Aorta (tissue), 5 donors: ENCODE measurements at places on chromosomes 4 and X.
A peak's percentile ranks its signal among the peaks of the same experiment; 100 is the strongest.

DNA sequence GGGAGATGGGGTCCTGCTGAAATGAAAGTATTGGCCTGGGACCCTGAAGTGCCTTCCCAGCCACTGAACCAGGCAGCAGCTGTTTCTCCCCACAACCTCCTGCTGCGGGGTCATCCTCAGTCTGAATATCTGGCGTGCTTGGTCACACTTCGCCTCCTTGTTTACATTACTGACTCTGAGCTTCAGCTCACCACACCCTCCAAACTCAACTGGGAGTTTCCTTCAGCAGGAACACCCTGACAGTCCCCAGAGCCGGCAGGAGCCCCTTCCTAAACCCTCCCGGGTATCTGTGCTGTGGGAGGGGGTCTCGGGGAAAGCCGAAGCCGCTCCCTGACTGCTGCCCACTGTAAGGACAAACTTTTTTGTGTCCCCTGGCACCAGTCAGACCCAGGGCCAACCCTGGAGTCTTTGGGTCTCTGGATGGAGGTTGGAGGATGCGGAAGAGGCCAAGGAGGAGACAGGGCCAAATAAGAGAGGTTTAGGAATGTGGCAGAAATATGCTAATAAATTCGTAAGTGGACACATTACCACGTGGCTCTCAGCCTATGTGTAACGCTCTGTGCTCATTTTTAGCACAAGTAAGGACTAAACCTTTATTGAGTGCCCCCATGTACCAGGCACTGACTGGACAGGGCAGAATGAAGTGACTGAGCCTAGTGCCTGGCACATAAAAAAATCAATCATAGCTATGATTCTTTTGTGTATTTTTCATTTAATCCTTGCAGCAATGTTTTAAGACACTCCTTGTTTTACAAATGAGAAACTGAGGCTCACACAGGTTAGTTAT is 20.7 kb downstream of the FHDC1 start:
- DNase-seq, result no peak

DNA sequence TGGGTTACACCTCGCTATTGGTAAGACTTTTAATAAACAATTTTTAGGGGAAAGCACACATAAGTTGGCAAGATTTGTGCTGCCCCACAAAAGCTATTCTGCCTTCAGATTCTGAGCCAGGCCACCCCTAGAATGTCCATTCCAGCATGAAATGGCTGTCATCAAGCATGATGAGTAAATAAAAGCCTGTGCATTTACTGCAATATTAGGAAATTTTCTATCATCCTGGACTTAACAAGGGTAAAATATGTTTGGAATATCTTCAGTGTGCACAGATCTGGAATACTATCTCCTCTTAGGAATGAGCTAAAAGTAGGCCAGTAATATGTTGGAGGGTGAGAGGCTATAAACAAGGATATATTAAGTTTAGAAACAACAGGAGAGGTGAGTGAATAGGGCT is 510.9 kb downstream of the ANKRD50 start:
- DNase-seq, result no peak

DNA sequence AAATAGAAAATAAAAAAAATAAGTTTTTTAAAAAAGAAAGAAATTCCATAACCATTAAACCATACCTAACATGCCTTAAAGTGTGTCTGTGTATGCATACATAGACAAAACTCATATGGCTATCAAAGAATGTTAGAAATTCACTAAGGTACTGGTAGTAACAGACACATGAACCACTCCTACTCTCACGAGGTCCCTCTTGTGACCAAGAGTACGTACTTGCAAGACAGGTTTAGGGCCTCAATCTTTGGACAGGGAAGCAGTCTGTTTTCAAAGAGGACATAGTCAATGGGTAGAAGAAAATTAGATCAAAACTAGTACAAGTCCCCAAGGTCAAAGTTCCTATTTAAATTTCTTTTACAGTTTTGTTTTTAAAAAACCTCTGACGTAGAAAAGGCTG is 117.3 kb downstream of the CHM start:
- DNase-seq, result no peak

- DNase-seq, result peak; percentile 74
These were observed 977 bp downstream of the MAGEE1 start for GRCh38 chrX:76428243-76429130.

DNA sequence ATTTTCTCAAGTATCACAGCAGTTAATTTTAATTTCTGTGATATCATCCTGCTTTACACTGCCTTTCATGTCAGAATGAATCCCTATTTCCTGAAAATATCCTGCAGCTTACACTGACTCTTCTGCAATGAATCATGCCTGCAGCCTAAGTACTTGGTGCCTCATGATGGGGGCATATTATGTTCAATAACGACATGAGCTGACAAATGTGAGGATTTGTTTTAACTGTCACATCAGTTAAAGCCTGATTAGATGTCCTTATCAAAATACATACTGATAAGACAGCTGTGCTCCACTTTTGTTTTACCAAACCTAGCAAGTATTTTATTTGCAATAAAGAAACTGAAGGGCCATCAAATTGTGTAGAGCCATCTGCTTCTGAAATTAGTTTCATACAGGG is 359.9 kb upstream of the AGA start:
- no peak for DNase-seq

DNA sequence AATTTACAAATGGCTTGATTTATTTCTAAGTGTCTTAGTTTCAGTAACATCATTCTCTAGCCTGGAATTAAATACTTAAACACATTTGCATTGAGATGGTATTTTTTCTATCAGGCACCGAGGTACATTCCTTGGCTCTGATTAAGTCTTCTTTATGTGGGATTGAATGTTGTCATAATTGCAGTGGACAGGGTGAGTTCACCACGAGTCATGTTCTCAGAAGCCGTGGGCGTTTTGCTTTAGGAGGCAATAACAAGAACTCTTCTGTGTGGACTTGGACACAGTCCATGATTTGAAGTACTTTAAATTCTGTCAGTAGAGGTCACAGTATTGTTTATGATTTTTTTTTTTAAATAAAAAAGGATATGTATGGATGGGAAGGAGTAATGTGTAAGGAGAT is 57.1 kb upstream of the EFHC2 start:
- no peak for DNase-seq

DNA sequence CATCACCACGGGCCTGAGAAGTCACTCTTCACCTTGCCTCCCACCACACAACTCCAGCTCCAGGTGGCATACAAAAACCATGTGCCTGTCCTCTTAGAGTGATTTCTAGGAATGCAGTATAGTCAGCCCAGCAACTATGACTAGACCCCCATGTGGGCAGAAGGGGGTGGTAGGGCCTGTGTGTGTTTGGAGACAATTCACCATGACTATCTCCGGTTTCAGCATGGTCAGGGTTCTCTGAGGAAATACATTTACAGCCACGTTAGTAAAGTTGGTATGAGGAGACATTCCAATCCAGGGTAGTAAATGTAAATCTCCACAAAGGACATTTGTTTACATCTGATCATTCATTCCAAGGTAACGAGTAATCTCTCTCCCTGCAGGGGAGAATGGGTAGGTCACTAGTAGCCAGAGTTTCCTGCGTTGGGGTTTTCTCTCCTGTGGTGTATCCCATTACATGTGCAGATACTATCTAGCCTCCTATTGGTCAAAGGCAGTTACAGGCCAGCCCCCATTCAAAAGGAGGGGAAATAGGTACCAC is 4.2 kb upstream of the MTMR1 start:
- no peak for DNase-seq

GRCh38 chrX:78384486-78384885 is 57.1 kb upstream of the CYSLTR1 start:
- no peak for DNase-seq

DNA sequence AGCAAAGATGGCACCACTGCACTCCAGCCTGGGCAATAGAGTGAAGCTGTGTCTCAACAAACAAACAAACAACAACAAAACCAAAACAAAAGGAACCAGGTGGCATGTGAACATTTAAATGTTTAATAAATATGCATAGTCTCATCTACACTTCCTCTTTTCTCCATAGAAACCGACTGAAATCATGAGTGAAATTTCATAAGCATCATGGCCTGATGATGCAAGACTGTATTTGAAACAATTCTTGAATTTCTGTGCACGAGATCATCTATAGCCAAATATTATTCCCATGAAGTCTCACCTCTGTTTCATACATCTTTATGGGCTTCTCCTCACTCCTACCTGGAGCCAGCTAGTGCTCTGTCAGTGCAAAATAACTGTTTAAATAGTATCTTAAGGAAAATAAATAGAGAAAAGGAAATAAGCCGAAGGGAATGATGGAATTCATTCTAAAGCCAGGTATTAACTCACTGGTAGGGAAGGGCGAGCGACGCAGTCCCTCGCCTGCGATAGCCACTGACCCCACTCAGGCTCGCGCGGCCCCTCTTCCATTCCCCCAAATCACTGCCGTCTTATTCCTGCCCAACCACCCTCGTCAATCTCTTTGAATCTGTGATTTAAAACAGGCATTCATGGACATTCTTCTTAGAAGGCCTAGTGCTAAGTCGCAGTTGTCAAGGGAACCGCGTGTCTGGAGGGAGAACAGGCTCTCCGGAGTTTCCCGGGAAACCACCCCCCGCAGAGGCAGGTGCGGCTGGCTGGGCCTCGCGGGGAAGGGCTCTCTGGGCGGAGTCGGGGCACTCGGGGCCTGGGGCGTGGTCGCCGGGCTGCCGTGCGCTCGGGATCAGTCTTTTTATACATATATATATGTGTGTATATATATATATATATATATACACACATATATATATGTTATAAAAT is 52.4 kb upstream of the TRIM2 start:
- DNase-seq, result peak; percentile 80

GRCh38 chr4:8201321-8201781 is 2.3 kb downstream of the SH3TC1 start:
- no peak for DNase-seq

- no peak for DNase-seq
These were observed 24.7 kb downstream of the KCNE5 start for GRCh38 chrX:109600237-109600651.

- DNase-seq, result peak; percentile 46
These were observed 12.6 kb downstream of the TENT5D start for GRCh38 chrX:80432863-80433262.

DNA sequence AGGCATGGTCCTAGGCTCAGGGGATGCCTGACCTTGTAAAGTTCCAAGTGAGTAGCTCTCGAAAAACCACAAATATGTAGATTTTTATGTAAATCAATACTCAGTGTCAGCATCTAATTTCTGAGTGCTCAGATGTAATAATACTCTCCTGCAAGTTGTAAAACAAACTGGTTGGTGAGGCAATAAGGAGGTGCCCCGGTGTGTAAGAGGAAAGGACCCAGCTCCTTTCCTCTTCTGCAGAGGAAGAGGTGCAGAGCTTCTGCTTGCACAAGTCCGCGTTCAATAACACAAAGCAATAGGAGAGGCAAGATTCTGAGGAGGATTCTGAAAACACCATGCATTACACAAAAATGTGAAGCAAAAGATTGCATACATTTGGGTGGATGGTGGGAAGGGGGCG is 43.6 kb upstream of the ENPP6 start:
- DNase-seq, result no peak

GRCh38 chr4:174189392-174190015 is 94.0 kb downstream of the FBXO8 start:
- no peak for DNase-seq

DNA sequence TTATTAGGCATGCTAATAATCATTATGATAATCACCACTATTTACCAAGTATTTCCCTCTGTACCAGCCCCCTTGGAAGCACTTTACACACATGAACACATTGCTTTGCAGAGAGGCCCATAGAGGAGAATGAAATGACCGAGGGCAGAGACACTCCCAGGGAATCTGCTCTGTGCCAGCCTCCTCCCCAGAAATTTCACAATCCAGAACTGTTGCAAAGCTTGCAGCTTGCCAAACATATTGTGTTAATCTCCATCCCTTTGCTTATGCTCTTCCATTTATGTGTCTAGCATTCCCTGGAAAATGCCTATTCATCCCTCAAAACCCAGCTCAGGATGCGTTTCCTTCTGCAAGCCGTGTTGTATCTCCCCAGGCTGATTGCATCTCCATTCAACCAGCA is 37.8 kb downstream of the CYTL1 start:
- DNase-seq, result no peak

- peak; percentile 73 for DNase-seq
These were observed 1.5 kb downstream of the LRPAP1 start for GRCh38 chr4:3530663-3531254.

GRCh38 chr4:7121174-7121573 is 53.3 kb upstream of the GRPEL1 start:
- DNase-seq, result peak; percentile 68

DNA sequence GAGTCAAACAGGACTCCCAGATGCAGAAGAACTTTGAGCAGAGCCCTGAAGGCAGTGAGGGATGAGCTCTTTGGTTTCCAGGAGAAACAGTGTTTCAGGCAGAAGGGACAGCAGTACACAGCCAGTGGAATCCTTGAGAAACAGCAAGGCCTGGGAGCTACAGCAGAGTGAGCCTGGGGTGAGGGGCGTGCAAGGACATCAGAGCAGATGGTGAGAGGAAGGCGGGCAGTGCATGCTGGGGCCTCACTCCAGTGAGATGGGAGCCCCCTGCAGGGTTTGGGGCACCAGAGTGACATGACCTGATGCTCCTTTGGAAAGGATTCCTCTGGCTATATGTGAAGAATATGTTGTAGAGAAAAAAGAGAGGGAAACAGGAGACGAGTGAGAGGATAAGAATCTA is 98.1 kb upstream of the EGFL6 start:
- no peak for DNase-seq

- DNase-seq, result no peak
These were observed 41.9 kb downstream of the PLS3 start for GRCh38 chrX:115602729-115603389.

DNA sequence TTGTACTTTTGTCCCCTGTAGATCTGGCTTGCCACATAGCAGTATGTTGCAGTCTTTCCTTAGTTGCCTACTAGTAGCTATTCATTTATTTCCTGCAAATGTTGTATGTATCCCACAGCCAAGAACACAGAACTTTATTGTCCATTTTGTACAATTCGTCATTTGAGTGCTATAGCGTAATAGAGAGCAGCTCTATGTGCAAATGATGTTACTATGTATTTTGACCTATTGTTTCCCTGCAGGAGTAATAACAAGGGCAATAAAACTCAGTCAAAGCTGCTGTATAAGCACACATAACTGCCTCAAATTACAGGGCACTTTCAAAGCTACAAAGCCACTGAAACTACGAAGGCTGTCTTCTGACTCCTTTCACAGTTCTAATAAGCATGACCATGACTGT is 48.1 kb downstream of the NRK start:
- no peak for DNase-seq

- DNase-seq, result no peak
These were observed 406.1 kb downstream of the IQCM start for GRCh38 chr4:149409555-149409962.

- no peak for DNase-seq
These were observed 12.6 kb upstream of the IL13RA2 start for GRCh38 chrX:115029869-115030570.

GRCh38 chr4:107509615-107510014 is 210.4 kb downstream of the PAPSS1 start:
- DNase-seq, result no peak

- DNase-seq, result no peak
These were observed 68.5 kb downstream of the NDNF start for GRCh38 chr4:121003863-121004262.

DNA sequence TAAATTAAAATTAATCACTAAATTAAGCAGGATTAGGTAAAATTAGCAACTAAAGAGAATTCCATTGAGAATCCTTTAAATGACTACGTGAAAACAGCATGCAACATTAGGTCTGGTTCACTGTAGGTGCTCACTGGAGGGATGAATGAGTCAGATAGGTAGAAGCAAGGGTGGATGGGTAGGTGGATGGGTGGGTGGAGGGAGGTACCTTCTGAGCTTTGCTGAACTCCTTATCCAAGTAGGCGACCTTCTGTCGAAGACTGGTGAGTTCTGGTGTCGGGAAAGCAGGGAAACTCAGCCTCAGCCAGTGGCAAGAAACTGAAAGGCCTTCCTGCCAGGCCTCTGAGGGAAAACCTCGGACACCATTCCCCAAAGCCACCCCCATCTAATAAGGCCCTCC is 3.0 kb downstream of the GRIPAP1 start:
- DNase-seq, result no peak

GRCh38 chrX:146243041-146243440 is 425.4 kb downstream of the SLITRK2 start:
- no peak for DNase-seq
